Small intestine (tissue), 16 donors: ENCODE measurements at places on chromosomes 6 and 20. TPM values are rescaled to one million over a fixed set of nuclear protein-coding genes. Genes with fewer than 3 reads are reported as not detected.
A peak's percentile ranks its signal among the peaks of the same experiment; 100 is the strongest.

DNA sequence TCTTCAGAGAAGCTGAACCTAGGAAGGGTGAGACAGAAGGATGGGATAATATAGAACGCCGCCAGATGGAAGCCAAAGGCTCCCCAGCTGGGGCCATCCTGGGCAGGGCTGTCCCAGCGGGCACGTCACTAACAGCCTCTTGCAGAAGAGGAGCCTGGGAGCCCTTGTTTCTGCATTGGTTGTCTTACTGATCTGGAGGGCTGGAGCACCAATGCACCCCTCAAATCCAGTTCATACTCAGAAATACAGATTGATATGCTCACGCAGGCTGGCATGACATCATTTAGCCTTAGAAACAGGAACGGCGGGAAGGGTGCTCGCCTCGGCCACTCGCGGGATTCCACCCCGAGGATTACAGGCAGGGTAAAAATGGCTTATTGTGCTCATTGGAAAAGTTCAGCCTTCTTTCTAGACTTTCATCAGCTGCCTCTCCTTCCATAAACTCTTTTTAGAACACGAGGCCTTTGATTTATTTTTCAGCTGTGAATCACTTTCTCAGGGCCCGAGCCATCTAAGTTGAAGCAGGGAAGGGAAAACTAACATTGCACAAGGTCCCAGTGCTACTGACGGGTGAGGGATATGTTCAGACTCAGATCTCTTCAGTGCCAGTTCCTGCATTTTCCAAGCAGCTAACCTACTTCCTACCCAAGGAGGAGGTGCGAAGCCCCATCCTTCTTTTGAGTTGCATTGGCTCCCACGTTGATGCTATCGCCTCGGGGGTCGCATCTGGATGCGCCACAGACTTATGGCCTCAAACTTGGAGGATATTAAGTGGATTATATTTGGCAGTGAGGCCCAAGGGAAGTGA, 82.3 kb downstream of the GMPR start:
- peaks cover 6% of the 10 kb centered on the region for H3K4me1 ChIP-seq
- H3K4me3 ChIP-seq, result no peak overlapping the region
- H3K27ac ChIP-seq, result peak overlapping the region; percentile 3
- no peaks in the 10 kb centered on the region for H3K36me3 ChIP-seq

DAAM2 gene
- 12.9 TPM for polyA plus RNA-seq

TRIM10 gene
- 5.4 TPM for polyA plus RNA-seq

ARHGAP40 gene
- not detected for polyA plus RNA-seq

HLA-DRB5 gene
- not detected for polyA plus RNA-seq
